Frontal cortex (tissue), 4 donors: ENCODE measurements at places on chromosomes 11 and 22.

DNA sequence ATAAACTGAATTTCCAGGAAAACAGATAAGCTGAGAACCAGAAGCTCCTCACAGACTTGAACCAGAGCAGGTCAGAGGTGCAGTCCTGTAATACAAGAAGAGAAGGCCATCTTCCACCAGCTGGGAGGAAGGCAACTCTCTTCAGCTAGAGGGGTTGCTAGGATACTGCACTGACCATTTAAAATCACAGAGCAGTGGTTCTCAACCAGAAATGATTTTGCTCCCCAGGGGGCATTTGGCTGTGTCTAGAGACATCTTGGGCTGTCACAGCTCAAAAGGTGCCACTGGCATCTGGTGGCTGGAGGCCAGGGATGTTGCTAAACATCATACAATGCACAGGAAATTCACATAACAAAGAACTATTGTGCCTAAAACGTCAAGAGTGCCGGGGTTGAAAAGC, 17.2 kb downstream of the OPCML start:
- DNase-seq: no peak

DNA sequence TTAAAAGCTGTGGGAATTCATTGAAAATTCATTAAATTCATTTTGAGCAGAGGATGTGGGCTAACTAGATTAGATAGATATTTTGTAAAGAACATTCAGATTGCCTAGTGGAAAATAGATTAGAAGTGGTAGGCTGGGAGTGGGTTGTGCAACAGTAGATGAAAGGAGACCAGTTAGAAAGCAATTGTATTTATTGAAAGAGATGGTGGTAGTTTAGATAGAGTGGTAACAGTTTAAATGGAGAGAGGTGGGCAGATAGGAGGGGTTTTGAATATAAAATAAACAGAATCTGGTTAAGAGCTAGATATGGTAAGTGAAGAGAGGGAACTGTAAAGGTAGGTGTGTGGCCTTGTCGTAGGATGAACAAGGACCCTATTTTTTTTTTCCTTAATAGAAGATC, 34.5 kb downstream of the METTL15 start:
- no peak for DNase-seq

DNA sequence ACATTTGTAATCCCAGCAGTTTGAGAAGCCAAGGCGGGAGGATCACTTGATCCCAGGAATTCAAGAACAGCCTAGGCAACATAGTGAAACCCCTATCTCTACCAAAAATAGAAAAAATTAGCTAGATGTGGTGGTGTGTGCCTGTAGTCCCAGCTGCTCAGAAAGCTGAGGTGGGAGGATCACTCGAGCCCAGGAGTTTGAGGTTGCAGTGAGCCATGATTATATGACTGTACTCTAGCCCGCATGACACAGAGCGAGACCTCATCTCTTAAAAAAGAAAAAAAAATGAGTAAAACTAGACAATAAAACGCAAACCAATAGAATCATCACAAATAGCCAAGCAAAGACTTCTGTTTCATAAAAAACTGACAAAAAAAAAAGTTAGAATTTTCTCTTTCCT, 21.8 kb downstream of the NUCB2 start:
- no peak for DNase-seq

DNA sequence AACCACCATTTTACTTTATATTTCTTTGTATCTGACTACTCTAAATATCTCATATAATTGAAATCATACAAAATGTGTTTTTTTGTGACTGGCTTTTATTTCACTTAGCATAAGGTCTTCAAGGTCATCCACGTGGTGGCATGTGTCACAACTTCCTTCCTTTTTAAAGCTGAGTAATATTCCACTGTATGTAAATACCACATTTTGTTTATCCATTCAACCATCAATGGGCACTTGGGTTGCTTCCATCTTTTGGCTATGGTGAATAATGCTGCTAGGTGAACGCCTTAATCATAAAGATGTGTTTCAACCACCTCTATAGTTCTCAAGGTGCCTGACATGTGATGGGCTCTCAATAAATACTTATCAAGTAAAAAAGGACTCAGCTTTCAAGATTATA, 15.5 kb downstream of the RAB30 start:
- DNase-seq: no peak

DNA sequence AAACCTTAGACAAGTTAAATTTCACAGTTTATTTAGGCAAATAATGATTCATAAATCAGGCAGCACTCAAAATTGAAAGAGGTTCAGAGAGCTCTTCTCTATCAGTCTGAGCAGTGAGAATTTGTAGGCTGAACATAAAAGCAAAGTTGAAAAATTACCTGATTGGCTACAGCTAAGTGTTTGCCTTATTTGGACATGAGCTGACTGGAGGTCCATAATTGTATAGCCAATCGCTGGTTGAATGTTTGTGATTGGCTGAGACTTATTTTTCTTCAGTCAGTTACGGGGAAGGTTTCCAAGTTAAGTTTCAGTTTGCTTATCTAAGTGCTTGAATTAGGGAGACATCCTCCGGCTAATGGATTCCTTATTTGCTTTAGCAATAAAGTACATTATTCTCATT, 527.5 kb downstream of the CNTN5 start:
- DNase-seq: no peak

- DNase-seq: no peak
These were observed 3.3 kb downstream of the BLID start for GRCh38 chr11:122112470-122113365.
